ENCODE measurements at places on chromosomes 2 and 18.

GRCh38 chr2:13474538-13474937 is 757.8 kb downstream of the TRIB2 start:
- DNase-seq, result no peak

DNA sequence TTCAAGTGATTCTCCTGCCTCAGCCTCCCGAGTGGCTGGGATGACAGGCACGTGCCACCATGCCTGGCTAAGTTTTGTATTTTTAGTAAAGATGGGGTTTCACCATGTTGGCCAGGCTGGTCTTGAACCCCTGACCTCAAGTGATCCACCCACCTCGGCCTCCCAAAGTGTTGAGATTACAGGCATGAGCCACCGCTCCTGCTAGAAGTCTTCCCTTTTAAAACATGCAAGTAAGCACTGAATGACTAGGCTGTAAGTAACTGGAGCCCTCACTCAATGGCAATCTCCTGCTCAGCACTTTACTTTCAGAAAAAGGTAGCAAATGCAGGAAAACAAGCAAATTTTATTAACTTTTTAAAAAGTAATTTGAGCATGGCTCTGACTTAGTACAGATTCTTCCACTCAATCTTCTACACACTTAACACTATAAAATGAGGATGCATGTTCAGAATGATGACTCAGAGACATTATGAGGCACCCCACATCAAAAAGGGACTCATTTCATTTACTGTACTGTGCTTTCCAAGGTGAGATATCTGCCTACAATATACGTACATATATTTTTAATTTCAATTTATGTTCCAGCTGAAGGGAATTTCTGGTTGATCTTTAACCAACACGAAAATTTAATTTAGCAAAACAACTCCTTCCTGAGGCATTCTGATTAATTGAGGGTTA is 6.6 kb upstream of the NCK2 start:
- no peak for DNase-seq

GRCh38 chr2:219726916-219727315 is 99.5 kb downstream of the SLC4A3 start:
- DNase-seq, result no peak

DNA sequence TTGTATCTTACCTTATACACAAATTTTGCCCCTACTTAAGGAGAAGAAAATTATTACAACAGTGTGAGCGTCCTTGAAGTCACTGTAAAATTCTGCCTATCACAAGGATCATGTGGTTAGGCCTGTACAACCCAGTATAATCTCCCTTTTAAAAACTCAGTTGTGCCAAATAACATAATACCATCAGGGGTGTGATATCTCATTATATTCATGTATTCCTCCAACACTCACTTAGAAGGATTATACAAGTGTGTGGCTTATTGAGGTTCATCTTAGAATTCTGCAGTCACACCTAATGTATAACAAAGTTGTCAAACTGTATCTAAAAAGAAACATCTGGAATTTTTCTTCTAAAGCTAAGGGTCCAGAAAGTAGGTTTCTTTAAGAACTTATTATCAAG is 998.8 kb upstream of the LRRTM1 start:
- no peak for DNase-seq

DNA sequence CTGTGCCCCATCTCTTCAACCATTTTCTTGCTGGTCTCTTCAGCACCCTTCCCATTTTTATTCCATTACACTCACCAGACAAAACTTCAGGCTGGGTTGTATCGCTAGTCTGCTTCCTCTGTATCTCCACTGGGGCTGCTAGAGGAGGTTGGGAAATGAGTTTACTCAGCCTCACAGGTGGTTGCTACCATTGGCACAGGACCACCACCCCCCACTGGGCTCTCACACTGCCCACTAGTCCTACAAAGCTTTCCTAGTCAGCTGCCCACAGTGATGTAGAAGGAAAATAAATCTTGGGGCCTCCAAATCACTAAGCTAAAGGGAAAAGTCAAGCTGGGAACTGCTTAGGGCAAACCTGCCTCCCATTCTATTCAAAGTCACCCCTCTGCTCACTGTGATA is 12.3 kb upstream of the IL1B start:
- DNase-seq, result no peak

DNA sequence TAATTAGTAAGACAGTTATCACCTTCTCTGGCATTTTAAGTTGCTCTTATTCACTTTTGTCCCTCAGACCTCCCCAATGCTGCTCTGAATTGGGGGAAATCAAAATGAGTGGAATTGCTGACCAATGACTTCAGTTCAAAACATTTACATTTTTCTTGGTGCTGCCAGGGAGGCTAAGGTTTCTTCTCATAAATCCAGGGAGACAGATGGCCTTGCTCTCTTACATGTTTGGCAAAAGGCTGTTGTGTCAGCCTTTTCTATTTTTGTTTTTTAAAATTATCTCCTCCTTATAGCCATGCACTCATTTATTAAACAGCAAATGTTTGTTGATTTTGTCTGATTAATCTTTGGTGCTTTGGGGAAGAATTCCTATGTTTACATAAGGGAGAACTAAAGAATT is 82.0 kb downstream of the GALNT13 start:
- no peak for DNase-seq

DNA sequence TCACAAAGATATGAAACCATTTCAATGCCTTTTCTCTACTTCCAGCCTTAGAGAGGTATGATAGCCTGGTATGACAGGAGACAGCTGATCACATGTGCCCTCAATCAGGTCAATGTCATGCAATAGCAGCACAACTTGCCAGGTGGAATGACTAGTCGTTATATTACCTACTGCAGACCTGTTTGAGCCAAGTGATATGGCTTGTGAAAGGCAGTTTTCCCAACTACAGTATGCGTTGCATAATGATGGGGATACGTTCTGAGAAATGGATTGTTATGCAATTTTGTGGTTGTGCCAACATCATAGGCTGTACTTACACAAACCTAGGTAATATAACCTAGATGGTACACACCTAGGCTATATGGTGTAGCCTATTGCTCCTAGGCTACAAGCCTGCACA is 262.8 kb downstream of the ICOS start:
- no peak for DNase-seq

DNA sequence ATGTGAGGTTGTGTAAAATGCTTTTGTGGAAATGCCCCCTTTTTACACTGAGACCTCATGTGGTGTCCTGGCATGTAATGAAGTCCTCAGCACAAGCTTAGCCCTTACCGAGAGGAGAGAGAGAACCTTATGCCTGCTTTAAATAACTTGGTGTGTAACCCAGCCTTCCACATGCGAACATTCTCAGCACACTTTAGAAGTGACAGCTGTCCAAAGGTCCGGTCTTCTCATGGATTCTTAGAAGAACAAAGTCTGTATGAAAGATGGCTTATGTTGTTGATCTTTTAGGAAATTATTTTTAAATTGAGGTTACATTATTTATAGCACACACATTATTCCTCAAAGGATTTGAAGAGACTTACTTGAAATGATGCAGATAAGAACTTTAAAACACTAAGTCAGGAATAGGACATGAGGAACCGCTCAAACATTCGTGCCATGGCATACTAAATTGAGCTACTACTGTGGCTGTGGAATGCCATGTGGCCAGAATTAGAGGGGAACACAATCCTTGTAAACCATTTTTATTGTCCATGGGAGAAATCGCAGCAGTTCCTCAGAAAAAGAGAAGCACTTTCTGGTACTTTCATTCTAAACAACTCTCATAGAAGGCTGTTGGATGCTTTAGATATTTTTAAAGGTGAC is 79.6 kb downstream of the WDSUB1 start:
- DNase-seq, result no peak

DNA sequence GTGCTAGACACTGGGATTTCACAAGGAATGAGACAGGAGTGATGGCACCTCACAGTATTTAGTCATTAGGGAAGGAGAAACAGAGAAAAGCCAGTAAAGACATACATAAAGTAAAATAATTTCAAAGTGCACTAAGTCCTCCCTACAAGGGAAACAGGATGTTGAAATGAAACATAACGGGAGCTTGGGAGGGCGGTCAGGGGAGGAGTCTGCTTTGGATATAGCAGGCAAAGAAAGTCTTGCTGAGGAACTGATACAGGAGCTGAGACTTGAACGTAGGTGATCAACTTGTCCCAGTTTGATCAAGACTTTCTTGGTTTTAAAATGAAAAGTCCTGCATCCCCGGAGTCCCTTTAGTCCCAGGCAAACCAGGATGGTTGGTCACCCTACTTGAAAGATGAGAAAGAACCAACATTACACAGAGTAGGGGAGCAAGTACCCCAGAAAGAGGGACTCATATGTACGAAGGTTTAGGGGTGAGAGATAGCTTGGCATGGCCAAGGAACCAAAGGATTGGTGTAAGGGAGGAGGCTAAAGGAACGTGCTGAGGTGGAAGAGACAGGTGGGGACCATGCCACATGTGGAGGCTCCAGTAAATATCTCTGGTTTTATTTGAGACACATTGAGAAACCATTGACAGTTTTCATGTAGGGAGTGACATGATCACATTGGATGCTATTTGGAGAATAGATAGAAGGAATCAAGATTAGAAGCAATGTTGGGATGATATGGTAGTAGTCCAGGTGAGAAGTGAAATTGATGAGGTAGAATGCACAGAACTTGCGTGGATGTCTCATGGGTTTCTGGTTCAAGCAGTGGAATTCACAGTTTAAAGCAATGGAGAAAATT is 28.4 kb downstream of the FBXO48 start:
- no peak for DNase-seq

GRCh38 chr18:73340135-73340977 is 472.6 kb upstream of the NETO1 start:
- no peak for DNase-seq

GRCh38 chr2:43184339-43184895 is 42.0 kb downstream of the ZFP36L2 start:
- DNase-seq, result peak; percentile 39

DNA sequence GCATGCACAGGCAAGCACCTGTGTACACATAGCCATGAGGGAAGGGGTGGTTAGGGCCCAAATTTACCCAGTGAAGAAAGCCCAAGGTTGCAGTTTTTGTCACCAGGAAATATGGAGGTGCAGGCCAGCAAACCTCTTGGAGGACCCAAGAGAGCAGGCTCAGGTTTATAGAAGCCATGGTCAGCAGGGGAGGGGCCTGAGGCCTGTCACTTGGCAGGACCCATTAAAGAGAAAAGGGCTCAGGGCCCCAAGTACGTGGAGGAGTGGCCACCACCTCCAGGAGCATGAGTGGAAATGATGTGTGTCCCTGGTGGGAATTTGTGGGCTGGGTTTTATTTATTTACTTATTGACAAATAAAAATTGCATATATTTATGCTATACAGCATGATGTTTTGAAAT is 192.9 kb downstream of the HAUS1 start:
- DNase-seq, result no peak

GRCh38 chr2:23250371-23250770 is 134.6 kb upstream of the KLHL29 start:
- no peak for DNase-seq

DNA sequence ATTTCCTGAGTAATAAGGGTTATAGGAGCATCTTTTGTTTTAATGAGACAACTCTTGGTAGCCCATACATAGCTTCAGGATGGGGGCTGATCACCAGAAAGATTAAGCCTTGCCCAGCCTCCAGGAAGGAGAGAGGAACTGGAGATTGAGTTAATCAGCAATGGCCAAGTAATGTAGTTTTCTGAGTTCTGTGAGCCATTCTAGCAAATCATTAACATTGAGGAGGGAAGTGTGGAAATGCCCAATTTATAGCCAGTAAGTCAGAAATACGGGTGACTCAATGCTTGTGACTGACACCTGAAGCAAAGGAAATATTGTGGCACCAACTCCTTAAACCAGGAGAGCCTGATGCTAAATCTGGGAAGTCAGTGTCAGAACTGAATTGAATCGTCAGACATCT is 205.1 kb upstream of the SRD5A2 start:
- DNase-seq, result no peak

DNA sequence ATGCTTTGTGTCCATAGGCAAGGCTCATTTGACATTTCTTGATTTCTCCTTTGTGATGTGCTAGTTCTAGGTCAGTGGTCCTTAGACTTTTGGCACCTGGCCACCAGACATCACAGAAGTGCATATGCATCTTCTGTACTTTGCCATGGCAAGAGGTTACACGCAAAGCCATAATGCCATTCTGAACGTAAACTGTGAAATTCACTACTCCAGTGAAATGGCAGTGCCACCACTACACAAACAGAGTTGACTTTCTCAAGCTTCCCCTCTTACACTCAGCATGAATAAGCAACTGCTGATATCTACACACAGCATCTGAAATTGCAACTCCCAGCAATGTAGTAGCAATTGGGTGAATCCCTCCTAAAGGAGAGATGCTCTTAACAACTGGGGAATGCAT is 729.3 kb downstream of the DPP10 start:
- DNase-seq, result no peak

- DNase-seq, result no peak
Observed at GRCh38 chr2:42135381-42136312, 33.5 kb upstream of the EML4 start.

DNA sequence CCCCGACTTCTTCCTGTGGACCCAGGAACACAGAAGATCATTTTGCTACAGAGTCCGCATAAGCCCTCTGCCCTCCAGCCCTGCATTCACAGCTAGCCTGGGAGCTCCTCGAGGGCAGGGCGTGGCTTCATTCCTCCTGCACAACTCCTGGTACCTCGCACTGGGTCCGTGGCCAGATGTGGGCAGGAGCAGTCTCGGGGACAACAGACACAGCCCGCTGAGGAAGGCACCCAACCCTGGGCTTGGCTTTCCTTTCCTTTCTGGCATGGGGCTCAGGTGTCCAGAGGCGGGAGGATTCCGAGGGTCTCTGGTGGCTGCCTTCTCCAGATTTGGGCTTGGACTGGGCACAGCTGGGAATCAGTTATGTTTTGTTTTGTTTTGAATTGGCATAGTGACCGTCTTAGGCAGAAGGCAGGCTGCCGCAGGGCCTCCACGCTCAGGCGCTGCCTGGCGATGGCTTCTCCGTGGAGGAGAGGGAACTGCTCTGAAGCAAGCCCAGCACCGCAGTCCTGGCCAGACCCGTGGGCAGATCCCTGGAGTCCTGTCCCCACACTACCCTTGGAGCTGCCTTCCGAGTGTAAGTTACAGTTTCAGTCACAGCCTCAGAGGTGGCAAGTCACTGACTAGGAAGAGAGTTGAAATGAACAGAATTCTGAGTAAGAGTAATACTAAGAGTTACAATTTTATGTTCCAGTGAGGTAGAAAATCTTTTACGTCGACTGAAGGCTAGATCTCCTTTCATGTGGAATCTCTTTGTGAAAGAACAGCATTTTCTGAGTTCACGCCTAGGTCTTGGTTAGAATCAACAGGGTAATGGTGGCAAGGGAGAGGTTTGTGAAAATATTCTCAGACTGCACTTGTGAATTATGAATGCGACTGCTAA is 47.9 kb downstream of the LDLRAD4 start:
- peak; percentile 39 for DNase-seq

GRCh38 chr2:189276277-189276676 is 96.7 kb upstream of the COL5A2 start:
- DNase-seq, result no peak

DNA sequence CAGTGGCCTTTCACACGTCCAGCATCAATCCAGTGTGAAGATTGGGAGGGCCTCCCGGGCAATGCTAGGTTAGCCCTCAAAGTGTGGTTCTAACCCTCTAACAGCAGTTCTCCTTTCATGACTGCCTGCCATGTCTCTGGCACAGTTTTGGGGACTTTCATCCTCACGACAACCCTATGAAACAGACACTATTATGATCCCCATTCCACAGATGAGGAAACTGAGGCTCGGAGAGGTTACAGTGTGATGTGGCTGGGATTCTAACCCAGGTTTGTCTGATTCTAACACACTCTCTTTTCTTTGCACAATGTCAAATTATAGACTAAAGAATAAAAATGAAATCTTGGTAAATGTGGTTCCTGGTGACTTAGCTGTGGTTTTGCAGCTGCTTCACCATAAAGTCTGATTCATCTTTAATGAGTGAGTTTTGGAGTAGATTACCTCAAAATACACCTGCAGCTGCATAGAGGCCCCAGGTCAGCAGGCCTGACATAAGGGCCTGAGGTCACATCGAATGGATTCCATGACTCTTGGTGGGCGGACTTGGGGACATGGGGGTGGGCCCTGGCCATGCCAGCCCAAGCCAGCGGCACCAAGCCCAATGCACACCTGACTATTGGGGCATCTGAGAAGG is 214.4 kb downstream of the GLI2 start:
- DNase-seq, result no peak
